ENCODE measurements at places on chromosomes 16 and 17.
A peak's percentile ranks its signal among the peaks of the same experiment; 100 is the strongest.

- no peak for DNase-seq
Observed at GRCh38 chr16:12300945-12301500, 324.5 kb downstream of the SNX29 start.

DNA sequence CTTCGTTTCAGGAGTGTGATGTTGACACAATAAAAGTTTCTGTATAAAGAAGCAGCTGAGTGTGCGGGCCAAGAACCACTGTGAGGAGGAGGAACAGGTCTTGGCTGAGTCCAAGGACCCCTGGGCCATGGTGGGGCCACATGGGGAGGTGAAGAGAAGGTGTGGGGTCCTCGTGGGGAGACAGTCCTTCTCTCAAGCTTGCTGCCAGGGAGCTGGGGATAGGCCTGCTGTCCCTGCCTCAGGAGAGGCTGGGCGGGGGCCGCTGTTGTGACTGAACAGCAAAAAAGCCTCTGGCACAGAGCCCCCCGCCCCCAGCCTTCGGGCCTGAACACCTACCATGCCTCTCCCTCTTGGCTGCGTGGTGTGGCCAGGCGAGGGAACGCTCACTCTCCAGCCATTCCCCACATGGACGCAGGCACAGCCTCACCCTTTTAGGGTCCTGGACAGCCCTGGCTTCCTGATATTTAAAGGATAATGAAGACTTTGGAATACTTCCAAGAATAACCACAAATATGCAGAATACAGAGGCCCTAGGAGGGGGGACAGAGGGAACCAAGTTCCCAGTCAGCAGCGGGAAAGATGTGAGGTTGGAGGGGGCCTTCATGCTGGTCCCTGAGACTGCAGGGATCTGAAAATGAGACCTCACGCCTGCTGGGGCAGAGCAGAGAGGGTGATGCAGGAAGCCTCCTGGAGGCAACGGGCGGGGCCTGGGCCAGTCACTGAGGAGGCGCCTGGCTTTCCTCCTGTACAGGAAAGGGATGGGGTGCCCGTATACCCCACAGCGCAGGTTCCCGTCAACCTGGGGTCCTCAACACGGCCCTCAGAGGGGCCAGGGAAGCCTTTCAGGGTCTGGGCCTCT lies 100.0 kb upstream of the CREBBP start:
- peak; percentile 82 for DNase-seq

DNA sequence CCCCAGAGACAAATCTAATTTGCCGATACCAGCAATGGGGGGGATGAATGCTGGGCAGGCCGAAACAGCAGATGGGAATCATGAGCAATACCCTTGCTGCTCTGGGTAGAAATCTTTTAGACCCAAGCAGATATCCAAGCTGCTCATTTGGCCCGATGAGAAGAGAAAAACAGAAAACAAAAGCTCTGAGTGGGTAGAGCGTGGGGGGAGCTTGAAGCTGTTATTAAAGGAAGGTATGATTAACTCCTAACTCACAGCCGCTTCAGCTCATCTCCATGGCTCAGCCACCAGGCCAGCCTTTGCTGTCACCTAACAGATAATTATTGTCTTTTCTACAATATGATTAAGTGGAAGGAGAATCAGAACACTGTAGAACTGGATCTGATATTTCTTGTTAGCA lies 58.3 kb downstream of the VPS35L start:
- no peak for DNase-seq

GRCh38 chr17:82051776-82052637 lies at the start of the genes GPS1 and RFNG:
GPS1 (plus strand) TSS chr17:82051898; CDS start chr17:82051932, 34 bp downstream.
RFNG (minus strand) TSS chr17:82051811; CDS start chr17:82051766, 45 bp downstream.
- no peak for DNase-seq

DNA sequence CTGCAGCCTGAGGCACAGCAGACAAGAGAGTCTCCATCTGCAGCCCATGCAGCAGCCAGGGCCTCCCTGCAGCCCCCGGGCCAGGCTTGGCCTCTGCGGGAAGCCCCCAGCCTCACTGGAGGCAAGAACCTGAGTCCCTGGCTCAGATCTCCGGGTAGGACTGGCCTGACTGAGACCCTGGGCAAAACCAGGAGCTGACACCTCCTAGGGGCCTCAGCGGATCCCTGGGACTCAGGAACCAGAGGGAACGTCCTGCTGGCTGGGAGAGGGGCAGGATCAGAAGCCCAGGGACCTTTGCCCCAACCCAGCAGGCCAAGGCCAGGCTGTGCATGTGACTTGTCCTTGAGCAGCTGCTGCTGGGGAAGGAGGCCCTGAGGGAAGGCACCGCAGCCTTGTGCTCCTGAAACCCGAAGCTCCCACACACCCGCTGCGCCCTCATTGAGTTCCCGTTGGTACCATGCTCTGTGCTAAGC lies 1.7 kb upstream of the PRSS21 start:
- DNase-seq, result no peak

DNA sequence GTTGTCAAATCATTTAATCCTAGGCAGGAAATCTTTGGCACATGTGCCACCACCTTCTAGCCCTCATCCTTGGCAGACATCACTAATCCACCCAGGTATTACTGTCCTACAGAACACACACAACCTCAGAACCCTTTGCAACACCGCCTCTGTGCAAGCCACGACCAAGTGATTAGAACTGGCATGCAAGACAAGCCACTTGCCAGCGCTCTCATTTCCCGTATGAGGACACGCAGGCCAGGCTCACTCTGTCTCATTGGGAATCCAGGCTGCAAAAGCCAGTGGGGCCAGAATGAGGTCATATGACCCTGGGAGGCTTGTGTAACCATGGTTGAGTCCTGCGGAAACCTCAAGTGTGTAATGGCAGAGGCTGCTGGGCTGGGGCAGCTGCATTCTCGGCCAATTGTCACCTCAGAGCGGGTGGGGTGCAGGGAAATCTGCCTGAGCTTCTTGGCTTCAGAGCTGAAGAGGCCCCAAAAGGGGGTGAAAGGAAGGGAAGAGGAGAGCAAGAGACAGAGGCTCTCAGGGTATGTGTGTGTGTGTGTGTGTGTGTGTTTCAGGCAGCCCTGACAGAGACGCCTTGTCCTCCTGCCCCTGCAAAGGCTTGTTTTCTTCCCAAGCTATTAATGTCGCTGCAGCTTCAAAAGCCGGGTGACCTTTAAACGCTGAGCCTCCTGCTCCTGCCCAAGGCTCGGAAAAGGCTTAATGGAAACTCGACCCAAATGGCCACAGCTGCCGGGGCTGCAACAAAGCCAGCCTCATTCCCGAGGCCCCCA lies 43.2 kb upstream of the MRPS23 start:
- peak; percentile 75 for DNase-seq

DNA sequence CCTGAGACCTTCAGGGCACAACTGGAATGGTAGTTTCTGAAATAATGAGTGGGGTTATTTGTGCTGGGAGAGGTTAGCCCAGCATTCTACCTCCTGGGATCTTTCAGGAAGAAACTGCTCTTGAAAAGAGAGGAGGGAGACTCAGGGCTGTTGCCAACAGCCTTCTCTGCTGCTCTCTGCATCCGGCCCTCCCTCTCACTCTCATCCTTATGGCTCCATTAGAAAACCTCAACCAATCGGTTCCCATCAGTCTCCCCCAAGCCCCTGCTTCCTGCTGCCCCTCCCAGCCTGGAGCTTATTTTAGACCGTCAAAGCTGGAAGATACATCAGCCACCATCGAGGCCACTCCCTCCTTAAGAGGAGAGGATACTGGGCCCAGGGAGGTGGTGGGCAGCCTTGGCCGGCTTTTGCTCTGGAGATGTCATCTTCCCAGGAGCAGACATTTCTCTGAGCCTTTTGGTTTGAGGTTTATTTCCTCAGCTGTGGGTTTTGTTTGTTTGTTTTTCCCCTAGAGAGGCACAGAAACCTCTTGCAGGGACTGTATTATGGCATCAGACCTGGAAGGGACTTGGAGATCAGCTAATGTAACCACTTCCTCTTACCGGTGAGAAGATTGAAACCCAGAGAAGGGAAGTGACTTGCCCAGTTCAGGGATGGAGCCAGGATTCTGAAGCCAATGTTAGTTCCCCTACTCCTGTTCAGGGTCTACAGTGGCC lies 2.7 kb downstream of the MPRIP start:
- DNase-seq, result peak; percentile 57

GRCh38 chr16:57127037-57127763 lies 34.8 kb downstream of the CPNE2 start:
- DNase-seq, result no peak

Data from smooth muscle cell of the brain vasculature (primary cell).